M059J (cell line): ENCODE measurements at places on chromosomes 5 and 9.

DNA sequence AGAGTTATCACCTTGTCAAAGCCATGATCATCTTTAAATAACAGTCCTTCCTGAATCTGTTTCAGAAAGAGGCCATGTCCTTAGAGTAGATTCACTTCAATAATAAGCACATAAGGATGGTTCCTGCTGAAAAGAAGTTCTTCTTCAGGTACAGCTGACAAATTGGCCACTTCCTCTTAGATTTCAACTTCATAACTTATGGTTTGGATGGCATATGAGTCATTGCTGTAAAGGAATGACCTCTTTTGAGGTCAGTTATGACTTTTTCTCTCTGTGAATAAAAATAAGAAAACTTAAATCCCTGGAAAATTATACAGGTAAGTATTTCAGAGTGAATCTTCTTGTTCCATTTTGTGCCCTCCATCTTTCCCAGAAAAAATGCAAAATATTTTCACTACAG, 555.3 kb upstream of the ZNF462 start:
- no peak for DNase-seq

- peak; percentile 41 for DNase-seq
Measured at GRCh38 chr5:95730011-95730700, 980 bp upstream of the RHOBTB3 start.

DNA sequence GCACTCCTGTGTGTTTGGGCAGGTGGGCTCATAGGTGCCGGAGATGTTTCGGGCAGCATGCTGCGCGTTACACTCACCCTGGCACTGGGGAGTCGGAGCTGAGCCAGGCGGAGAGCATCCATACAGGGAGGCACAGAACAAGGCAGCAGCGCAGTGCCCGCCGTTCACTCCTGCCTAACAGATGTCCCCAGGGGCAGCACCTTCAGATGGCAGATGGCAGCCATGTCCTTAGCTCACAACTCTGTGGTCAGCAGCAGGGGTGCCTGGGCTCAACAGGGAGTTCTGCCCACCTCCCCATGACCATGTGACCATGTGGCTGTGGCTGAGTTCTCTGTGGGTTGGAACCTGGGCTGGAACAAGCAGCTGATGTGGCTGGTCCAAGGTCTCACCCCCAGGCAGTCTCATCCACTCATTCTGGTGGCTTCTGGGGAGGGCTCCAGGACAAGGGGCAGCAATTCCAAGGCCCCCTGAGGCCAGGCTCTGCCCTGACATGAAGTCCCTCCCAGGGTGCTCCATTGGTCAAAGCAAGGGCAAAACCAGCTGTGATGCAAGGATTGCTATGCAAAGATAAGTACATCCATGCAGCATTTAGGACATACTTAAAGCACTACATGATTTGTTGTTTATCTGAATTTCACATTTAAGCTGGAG, 64.2 kb downstream of the MRPL36 start:
- DNase-seq, result no peak

GRCh38 chr5:59416451-59416850, 477.1 kb downstream of the PDE4D start:
- peak; percentile 12 for DNase-seq

DNA sequence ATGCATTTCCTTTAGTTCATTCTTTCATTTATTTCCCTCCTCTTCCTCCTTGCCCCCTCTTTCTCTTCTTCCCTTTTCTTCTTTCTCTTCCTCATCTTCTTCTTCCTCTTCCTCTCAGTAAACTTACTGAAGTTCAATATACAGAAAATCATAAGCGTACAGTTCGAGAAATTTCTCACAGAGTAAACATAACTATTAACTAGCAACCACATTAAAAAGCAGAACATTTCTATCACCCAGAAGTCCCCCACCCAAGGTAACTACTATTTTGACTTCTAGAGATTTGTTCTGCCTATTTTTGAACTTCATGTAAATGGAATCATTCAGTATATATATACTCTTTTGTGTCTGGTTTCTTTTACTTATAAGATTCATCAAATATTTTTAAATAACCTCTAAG, 48.2 kb downstream of the TNFAIP8 start:
- no peak for DNase-seq

GRCh38 chr9:135078361-135078821, 9.1 kb upstream of the OLFM1 start:
- DNase-seq, result no peak

GRCh38 chr5:42721484-42721883, 35.1 kb upstream of the CCDC152 start:
- DNase-seq, result no peak

- DNase-seq, result no peak
Measured at GRCh38 chr9:10534850-10535249, 78.0 kb downstream of the PTPRD start.

GRCh38 chr9:70409280-70409679, 5.2 kb downstream of the KLF9 start:
- no peak for DNase-seq

GRCh38 chr5:172451771-172452197, 2.5 kb downstream of the SH3PXD2B start:
- peak; percentile 84 for DNase-seq

DNA sequence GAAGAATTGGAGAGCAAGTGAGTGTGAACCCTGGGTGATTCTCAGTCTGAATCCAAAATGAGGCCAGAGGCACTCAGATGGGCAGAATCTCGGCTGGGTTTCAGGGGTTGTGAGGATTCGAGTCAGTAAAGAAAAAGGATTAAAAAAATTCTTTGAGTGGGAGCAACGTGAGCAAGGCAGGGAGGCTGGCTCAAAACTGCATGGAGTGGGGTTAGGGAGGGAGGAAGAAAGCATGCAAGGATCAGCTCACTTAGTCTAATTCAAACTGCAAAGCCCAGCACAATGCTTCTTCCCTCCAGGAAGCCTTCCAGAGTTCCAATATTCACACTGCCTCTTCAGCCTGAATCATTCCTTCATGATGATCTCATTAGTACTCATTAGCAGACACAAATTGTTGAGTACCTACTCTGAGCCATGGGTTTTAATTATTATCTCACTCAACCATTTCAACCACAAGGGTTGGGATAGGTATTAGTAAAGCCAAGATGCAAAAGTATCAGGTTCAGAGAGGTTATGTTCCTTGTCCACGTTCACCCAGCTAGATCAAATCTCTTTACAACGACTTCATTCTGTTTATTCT, 95.8 kb downstream of the BRINP1 start:
- DNase-seq, result no peak

DNA sequence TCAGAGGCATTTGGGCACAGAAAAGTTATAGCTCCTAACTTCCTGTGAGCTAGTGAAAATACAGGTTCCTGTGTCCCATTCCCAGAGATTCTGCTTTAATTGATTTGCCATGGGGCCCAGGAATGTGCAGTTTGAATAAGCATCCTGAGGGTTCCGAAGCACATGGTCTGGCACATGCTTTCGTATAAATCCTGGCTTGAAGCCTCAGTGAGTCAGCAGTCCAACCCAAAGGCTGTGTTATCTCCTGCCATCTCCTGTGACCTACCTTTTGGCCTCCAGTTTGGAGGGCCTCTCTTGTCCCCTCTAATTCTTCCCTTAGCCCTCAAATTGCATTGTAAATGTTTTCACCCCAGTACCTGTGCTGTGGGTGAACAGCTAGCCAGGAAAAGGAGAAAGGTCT, 183.8 kb downstream of the NR3C1 start:
- peak; percentile 49 for DNase-seq

GRCh38 chr9:3936520-3937235, 363.2 kb downstream of the GLIS3 start:
- DNase-seq, result no peak

- peak; percentile 9 for DNase-seq
Measured at GRCh38 chr5:138276402-138277054, 2.1 kb upstream of the GFRA3 start.

DNA sequence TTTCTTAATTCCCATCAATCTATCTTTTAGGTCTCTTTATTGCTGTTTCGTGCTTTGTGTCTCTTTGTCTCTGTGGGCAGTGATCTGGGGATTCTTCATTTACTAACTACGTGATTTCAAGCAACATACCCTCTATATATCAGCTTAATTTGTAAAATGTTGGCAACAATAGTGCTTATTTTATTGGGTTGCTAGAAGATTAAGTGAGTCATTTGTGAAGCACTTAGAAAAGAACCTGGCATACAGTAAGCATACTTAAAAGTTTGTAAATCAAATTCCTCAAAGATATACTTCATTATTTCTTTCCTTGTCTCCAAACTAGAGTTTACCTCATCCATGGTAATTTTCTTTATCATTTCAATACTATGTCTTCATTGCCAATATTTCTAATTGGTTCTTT, 669.7 kb downstream of the MAT2B start:
- peak; percentile 1 for DNase-seq

DNA sequence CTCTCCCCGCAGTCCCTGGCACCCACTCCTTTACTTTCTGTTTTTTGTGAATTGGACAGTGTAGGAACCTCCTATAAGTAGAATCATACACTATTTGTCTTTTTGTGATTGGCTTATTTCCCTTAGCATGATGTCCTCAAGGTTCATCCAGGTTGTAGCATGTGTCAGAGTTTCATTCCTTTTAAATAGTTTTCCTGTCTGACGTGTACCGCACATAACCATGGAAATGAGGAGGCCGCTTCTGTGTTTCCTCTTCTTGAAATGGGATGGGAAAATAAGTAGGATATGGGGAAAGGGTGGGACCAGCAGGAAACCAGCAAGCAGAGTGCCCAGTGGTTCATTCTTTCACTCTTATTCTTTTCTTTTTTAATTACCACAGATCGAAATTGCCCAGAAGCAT, 72.6 kb upstream of the ENTREP1 start:
- no peak for DNase-seq

GRCh38 chr5:851076-851475, 290 bp upstream of the ZDHHC11 start:
- no peak for DNase-seq

GRCh38 chr9:109117856-109118807, 1.6 kb downstream of the TMEM245 start:
- DNase-seq, result peak; percentile 71

DNA sequence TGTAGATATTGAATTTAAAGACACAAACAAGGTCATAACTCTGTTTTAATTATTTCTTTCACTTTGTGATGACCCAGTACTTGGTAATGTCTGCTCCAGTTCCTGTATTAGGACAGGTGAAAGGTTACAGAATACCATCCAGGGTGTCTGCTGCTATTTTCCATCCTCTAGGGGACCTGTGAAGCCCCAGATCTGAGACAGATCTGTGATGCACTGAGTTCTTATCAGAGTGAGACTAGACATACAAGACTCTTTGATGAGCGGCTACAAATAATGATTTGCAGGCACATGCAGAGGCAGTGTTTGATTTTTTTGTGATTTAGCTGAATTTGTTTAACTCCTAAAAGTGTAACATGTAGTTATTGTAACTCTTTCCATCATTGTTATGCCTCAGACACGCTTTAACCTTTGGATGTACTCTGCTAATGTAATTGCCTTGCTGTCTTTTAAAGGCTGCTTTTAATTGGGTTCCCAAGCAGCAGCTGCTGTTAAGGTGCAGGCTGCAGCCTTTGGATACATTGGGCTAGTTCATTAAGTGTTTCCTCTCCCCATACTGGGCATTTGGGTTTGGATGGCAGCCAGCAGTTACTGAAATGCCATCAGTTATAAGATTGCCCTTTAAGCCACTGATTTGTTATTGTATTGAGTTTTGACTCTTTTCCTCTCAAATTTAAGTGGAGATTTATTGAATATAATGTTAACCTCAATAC, 63.3 kb downstream of the RASGRF2 start:
- DNase-seq, result peak; percentile 38

DNA sequence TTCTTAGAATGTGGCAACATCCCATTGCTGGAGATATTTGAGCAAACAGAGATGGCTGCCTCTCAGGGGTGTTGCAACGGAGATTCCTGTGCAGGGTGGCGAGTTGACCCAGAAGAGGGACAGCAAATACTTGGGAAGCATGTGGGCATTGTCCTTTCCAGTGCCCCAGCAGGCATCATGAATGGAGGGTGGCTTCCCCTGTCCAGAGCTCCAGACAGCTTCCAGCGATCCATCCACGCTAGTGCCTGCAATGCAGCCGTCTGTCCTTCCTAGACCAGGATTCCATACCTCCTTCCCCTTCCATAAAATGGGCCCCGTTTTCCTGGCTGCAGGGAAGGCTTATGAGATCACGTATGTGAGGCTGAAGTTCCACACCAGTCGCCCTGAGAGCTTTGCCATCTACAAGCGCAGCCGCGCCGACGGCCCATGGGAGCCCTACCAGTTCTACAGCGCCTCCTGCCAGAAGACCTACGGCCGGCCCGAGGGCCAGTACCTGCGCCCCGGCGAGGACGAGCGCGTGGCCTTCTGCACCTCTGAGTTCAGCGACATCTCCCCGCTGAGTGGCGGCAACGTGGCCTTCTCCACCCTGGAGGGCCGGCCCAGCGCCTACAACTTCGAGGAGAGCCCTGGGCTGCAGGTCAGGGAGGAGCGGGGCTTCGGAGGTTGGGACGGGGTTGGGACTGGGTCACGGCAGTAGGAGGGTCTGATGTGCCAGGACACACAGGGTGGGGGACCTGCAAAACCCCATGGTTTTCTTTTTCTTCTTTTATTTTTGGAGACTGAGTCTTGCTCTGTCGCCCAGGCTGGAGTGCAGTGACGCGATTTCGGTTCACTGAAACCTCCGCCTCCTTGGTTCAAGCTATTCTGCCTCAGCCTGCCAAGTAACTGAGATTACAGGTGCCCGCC, 17.2 kb downstream of the LAMC3 start:
- DNase-seq, result no peak

DNA sequence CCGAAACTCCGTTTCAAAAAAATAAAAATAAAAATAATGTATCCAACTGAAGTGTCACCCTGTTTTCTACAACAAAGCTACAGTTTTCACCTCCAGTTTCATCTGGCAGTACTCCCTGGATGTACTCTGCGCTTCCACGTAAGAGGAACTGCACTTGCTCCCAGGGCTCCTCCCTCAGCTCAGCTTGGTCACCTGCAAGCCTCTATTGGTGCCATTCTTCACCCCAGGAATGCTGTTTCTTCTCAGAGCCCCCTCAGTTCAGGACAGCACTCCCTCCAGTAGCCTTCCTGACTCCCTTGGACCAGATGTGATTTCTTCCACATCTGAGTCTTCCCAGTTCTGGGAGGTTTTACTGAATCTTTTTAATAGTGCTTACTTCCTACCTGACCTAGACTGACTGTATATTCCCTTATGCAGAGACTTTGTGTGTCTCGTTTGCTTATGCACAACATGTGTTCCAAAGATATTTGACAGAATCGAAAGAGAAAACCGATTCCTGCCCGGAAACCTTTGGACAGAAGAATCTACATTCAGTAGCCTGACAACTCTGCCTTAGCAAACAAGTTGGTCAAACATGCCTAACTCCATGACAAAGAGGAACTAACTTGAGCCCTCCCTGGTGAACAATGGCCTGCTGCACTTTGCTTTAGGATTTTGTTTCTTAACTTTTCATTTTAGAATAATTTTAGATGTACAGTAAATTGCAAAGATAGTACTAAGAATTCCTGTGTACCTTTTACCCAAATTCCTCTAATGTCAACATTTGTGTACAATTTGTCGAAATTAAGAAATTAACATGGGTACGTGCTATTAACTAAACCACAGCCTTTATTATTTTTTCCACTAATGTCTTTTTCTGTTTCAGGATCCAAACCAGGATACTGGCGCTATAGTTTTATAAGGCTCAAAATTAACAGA, 814 bp downstream of the CCDC125 start:
- no peak for DNase-seq

GRCh38 chr5:41404757-41405156, 105.6 kb downstream of the PLCXD3 start:
- DNase-seq, result no peak

- DNase-seq, result no peak
Measured at GRCh38 chr5:141529873-141530272, 41.0 kb downstream of the PCDHGC5 start.
